ENCODE measurements at places on chromosomes 11 and 22. TPM values are rescaled to one million over a fixed set of nuclear protein-coding genes. Genes with fewer than 3 reads are reported as not detected.

The ROBO4 gene
- total RNA-seq = not detected

The CPT1B gene
- 16.1 TPM for total RNA-seq

The MAPK8IP1 gene
- total RNA-seq = 6.1 TPM

The SERPING1 gene
- total RNA-seq = 0.78 TPM

The PPP6R2 gene
- total RNA-seq = 10.0 TPM

The AKIP1 gene
- total RNA-seq = 44.8 TPM

The DUSP18 gene
- total RNA-seq = 4.6 TPM

The TIMM10B gene
- total RNA-seq = 34.6 TPM

The KLHDC7B gene
- 0.03 TPM for total RNA-seq

The BDNF gene
- total RNA-seq = 10.6 TPM

The IGSF9B gene
- total RNA-seq = 1.7 TPM

The TMEM45B gene
- total RNA-seq = 0.13 TPM

The RFPL1 gene
- not detected for total RNA-seq

The RIMBP3B gene
- total RNA-seq = 0.51 TPM

The C22orf23 gene
- total RNA-seq = 0.16 TPM

The TPBGL gene
- 0.27 TPM for total RNA-seq

The MAJIN gene
- not detected for total RNA-seq

The DGCR6 gene
- 0.63 TPM for total RNA-seq

The FGF19 gene
- total RNA-seq = 0.03 TPM

The ZPR1 gene
- 54.6 TPM for total RNA-seq

The GRAMD1B gene
- total RNA-seq = 45.0 TPM

The HOATZ gene
- not detected for total RNA-seq

The MISFA gene
- 2.2 TPM for total RNA-seq

The RGL4 gene
- not detected for total RNA-seq

The PKNOX2 gene
- not detected for total RNA-seq

The IPO7 gene
- total RNA-seq = 84.6 TPM

The CLTCL1 gene
- 5.0 TPM for total RNA-seq

The ZBTB16 gene
- not detected for total RNA-seq

The BACE1-AS gene
- total RNA-seq = 1.8 TPM

The WNT11 gene
- 1.4 TPM for total RNA-seq

Measured in A549 treated with CORT108297 at 1 μM for 4 hours (cell line).